ENCODE measurements at places on chromosomes 11 and 22.

DNA sequence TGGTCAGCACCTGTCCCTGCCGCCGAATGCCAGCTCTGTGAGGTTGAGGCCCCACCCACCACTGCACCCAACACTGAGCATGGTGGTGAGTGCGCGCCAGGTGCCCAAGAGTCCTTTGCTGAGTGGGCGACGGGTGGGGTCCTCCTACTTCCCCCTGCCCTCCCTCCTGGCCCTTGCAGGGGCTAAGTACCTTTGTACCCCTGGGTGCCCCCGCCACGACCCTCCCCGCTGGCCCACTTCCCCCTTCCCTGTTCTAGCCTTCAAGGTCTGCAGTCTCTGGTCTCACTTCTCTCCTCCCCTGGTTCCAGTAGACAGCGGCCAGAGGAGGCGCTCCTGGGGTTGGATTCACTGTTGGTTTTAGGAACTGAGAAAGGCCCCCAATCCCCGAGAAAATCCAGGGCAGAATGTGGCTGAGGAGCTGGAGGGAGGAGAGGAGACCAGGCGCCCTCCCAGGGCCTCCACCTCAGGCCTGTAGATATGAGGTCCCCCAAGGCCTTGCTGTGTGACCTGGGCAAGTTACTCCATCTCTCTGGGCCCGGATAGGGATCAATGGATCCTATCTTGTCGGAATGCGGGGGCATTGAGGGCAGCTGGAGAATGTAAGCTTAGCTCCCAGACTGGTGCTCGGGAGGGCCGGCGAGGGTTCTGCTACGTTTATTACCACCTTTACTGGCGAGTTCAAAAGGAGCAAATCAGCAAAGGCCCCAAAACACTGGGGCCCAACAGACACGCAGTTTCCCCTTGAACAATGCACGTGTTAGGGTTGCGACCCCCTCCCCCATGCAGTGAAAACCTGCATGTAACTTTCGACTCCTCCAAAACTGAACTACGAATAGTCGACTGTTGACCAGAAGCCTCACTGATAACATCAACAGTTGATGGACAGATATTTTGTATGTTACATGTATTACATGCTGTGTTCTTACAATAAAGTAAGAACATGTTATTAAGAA is 31.9 kb upstream of the SMIM38 start:
- no peak for DNase-seq

DNA sequence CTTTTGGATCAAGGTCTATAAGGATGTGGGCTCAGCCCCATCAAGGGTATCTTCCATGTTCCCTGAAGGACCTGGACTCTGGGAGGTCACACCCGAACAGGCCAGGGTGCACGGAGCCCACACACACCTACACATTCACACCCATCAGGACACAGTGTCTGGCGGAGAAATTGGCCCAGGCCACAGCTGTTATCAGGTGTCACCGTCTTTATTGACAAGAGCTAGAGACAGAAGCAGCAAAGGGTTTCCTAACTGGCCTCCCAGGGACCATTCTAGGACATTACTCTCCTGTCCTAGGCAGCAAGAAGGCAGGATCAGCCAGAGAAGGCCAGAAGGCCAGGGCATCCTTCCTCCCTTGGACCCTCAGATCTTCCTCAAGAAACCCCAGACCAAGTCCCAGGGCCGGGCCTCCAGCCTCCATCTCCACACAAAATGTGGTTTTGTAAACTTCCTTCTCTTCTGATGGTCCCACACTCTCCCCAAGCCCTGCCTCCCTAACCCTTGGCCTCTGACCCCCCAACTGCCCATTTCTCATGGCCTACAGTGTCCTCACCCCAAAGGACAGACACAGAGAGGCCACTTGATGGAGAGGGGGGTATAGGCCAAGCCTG is 8.1 kb downstream of the SSTR3 start:
- no peak for DNase-seq

DNA sequence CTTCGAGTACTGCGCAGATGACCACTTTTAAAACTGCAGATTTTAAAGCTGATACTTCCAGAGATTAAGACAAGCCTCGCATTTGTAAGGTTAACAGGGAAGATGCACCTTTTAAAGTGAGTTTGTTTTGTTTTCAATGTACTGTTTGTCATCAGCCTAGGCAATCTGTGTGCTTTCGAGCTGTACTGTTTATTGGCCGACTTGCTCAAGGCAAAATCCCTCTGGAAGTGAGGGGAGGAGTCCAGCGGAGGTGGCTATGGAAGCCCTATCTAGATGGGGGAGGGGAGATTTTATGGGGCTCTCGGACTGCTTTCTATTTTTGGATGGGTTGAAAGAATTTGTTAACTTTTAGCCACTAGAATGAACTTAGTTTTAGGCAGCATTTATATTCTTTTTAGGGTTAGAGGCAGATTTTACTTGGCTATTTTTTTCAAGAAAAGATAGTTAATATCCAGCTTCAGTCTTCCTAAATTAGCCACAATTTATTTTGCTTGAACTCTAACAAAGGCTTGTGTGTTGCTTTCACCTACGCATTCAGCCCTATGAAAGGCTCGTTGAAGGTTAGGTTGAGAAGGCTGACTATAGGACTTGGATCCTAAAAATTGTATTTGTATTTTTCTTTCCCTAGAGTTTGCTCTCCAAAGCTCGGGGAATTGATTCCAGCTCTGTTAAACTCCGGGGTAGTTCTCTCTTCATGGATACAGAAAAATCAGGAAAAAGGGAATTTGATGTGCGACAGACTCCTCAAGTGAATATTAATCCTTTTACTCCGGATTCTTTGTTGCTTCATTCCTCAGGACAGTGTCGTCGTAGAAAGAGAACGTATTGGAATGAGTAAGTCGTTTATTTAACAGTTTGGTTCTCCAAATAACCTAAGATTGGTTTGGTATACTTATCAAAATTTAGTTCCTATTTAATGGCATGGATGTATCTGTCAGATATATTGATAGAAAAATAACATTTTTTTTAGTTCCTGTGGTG is 2.1 kb downstream of the WEE1 start:
- DNase-seq = no peak

DNA sequence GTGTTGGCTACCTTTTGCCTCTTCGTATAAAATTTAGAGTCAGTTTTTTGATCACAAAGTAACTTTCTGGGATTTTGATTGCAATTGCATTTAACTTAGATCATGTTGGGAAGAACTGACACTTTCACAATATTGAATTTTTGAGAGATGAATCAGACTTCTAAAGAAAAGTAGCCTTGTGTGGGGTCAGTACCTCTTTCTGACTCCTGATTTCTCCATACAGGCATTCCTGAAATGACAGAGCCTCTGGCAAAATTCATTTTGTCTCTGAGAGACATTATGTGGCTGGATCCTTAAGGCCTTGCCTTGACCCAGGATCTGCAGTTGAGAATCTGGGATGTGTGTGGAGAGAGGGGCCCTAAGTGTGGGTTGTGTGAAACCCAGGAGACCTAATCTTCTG is 37.8 kb downstream of the PPFIBP2 start:
- no peak for DNase-seq

- DNase-seq = no peak
Observed at GRCh38 chr22:30717952-30718351, 23.3 kb downstream of the OSBP2 start.

DNA sequence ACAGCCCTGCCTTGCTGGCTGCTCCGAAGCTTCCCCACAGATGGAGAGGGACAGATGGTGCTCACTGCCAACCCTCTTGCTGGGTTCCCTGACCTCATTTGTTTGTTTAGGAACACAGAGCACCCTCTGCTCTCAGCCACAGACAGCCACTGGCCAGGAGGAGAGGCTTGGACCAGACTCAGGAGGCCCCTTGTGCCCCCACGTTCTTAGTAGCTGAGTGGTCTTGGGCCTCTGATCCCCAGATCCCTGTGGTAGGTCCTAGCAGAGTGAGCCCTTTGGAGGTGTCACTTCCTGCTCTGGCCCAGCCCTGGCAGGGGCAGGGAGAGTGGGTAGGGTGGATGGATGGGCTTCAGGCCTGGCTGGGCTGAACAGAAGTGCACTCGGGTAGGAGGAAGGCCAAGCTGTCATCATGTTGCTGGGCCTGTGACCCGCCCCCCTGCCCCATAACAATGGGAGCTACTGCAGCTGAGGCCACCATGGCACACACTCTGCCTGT is 84.0 kb downstream of the DHCR7 start:
- DNase-seq = no peak

DNA sequence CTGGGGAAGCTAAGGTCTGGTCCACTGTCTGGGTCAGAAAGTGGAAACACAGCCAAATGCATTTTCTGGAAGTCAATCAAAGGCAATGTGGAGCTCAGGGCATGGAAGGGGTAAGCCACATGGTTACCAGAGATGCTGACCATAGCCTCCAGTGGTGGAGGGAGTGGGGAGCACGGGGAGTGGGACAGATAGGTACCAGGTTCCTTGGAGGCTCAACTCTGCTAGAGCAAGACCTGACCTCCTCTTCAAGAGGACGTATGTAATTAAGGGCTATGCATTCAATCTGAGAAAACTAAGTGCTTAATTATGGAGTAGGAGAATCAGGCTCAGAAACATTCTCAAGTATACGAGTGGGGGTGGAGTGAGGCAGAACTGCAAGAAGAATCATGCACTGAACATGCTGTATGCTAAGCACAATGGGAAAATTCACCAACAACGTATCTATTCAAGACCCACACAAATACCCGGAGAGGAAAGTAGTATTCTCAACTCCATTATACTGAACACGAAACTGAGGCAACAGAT is 65.2 kb upstream of the PHOX2A start:
- no peak for DNase-seq

DNA sequence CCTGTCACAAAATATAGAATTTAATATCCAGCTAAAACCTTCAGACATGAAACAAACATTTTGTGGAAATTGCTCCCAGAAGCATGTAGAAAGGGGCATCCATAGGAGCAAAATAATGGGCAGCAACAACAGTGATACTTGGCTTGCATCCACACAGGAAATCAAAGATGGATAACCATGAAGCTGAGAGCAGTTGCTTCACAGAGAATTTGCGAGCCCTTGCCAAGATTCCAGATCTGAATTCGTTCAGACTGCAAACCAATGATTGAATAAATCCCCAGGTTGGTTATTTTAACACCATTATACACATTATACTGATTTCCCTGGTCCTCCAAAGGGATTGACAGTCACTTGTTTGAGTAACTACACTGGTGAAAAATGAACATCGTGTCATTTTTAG is 15.6 kb upstream of the OR51L1 start:
- no peak for DNase-seq

GRCh38 chr11:10605941-10606381 is 37.5 kb upstream of the LYVE1 start:
- DNase-seq = no peak

DNA sequence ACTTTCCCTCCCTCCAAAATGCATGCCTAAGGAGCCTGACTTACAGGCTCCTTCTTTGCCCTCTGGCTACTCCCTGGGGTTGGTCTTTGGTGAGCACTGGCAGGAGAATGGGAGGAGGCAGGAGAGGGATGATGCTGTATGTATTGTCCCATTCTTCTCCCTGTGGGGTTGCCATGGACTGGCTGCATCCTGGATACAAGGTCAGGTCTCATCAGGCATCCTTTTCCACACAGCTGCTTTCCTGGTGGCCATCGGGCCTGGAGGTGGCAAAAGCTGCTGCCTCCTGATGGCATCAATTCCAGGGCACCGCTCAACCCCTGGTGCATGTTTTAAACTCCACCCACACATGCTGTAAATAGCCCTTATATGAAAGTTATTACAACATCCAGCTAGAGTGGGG is 257.2 kb downstream of the ETS1 start:
- DNase-seq = no peak

Data from stimulated activated naive CD4-positive, alpha-beta T cell (primary cell).